ENCODE measurements at places on chromosomes 16 and 17.
A peak's percentile ranks its signal among the peaks of the same experiment; 100 is the strongest.

DNA sequence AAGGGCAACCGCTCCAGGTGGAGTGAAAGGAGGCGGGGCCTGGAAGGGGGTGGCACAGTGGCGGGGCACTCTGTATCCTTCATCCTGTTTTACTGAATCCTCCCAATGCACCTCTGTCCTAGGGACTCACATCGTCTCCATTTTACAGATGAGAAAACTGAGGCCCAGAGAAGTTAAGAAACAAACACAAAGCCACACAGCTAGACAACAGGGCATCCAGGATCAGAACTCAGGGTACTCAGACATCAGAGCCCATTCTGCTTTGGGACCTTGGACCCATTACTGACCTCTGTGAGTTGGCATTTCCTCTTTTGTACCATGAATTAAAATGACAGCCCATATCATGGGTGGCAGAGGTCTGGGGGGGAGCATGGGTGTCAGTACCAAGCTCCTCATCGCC, 129.2 kb downstream of the CPPED1 start:
- no peak for DNase-seq

GRCh38 chr16:180101-180675, at the start of gene HBQ1:
Gene HBQ1 (plus strand): TSS chr16:180459. CDS start chr16:180487, 28 bp downstream.
- peak; percentile 19 for DNase-seq

DNA sequence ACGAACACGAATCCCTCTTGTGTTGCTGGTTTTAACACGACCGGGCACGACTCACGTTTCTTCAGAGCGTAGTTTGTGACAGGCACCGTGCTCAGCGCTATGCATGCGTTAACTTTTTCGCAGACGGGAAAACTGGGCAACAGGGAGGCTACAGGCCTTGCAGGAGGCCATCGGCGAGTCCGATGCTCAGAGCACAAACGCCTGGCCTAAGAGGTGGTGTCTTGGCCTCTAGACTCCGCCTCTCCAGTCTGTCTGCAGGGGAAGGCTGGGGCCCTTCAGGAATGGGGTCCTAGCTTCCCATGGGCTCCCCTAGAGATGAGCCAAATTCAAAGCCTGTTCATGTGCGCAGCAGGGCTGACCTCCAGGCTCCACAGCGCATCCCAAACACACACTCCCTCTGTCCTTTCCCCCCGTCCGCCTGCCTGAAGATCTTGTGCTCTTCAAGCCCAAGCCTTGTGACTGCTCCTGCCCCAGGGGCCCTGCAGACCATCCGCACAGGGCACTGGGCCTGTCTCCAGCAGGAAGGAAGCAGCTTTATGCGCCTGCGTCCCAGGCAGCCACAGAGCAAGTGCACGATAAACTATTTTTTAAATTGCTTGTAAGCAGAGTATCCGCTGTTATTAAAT, 3.1 kb downstream of the CLCN7 start:
- no peak for DNase-seq

DNA sequence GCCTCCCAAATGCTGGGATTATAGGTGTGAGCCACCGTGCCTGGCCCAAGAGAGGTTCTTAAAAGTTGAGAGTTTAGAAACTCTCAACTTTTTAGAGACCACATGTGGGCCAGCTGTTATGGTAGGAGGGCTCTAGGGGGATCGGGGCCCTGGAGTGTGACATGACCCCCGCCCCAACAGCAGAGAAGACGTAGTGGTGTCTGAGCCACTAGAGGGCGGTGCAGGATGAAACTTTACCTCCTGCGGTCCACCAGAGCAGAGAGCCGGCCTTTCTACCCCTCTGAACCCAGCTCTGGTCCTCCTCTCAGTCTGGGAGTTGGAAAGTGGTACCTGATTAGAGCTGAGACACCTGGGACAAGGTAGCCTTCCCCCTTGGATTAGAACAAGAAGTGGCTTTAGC, 7.4 kb downstream of the CDK5RAP3 start:
- DNase-seq, result no peak

- DNase-seq, result no peak
Observed at GRCh38 chr16:73034374-73034773, 13.6 kb downstream of the ZFHX3 start.

DNA sequence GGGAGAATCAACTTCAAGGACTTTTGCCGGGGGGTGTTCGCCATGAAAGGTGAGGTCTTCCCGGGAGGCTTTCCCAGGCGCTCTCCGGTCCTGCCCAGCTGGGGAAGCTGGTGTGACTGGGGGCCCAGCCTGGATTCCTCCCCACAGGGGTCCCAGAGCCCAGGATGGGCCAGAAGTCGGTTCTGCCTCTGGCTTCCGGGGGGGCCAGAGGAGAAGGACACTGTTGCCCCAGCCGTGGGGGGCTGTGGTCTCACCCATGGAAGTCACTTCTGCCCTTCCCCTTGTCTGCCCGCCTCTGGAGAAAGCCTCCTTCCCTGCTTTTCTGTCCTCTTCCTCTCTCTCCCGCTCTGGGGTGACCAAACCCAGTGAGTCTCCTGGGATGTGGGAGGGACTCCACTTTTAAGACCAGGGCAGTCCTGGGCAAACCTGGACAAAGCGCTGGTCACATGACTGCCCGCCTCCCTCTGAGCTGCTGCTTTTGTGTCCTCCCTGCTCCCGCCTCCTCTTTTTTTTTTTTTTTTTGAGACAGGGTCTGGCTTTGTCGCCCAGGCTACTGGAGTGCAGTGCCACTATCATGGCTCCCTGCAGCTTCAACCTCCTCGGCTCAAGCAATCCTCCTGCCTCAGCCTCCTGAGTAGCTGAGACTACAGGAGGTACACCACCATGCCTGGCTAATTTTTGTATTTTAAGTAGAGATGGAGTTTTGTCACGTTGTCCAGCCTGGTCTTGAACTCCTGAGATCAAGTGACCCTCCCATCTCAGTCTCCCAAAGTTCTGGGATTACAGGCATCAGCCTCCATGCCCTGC, 40.6 kb downstream of the RAB11FIP4 start:
- DNase-seq, result no peak

DNA sequence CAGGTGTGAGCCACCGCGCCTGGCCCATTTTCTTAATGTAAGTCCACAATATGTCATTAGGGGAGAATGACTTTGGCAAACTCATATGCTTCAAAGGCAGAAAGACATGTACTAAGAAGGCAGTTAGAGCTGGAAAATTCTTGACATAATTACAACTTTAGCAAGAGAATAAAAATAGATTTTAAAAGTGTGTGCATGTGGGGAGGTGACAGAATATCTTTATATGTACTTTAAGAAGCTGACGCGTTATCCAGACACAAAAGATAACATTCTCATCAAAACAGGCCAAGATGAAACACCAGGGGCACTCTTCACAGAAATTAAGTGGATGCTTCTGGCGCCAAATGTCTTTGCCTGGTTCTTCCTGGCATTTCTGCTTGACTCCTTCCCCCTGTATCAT, 28.2 kb downstream of the GJC1 start:
- no peak for DNase-seq
